ENCODE measurements at places on chromosomes 12 and 14.

DNA sequence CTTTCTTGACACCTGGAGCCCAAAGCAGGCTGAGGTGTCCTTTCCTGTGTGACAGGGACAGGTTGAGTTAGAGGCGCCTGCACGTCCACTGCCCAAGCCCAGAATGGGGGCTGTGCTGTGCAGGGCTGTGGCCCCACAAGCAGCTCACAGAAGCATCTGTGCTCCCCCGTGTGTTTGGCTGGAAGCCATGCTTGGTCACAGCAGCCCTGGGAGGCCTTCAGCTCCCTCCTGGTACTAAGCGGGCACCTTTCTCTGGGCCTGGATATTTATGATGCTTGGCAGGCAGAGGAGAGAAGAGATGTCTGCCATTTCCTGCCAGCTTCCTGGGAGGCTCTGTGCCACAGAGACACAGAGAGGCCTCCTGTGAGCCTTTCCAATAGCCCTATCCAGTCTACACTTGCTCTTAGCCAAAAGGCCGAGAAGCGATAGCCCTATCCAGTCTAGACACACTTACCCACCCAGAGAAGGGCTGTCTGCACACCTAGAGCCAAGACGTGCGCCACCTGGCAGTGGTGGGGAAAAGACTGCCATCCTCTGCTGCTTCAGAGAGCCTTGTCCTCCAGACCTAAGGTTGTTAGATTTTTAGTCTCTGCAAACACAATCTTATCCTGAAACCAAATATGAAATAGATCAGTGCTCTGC lies 117.4 kb downstream of the GCH1 start:
- no peak for DNase-seq

DNA sequence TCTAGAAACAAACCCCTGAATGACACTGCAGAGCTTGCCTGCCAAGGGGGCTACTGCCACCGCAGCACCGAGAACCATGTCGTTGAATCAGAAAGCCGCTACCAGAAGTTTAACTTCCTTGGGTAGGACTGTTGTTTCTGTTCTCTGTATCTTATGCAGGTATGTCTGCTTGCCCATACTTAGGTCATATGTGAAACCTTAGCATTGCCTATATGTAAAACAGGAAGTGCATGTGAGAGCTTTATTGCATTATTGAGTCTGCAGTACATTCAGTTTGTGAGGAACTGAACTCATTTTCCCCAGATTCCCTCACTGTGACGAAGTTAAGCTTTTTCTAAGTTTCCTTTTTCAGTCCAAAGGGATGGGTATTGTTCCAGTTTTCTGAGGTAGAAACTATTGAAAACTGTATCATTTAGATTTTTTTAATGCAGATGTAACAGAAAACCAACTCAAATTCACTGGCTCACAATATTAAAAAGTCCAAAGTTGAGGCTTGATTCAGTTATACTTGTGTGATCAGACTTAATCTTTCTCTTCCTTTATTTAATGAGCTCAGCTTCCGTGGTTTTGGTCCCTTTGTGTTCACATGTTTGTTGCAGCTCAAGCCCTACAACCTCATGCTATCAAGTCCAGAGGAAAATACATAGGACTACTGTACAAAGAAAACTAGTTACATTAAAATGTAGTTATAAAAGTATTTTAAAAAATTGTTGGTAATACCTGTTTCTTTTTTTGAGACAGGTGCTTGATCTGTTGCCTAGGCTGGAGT lies 6.9 kb downstream of the FBXO34 start:
- no peak for DNase-seq

- peak; percentile 29 for DNase-seq
These were observed 79.0 kb downstream of the TMX1 start for GRCh38 chr14:51318813-51319597.

- no peak for DNase-seq
These were observed 31.3 kb upstream of the DLK1 start for GRCh38 chr14:100695423-100695738.

- no peak for DNase-seq
These were observed 161.6 kb upstream of the ALG10B start for GRCh38 chr12:38155020-38155395.

GRCh38 chr14:72522847-72523246 lies 371.1 kb downstream of the DPF3 start:
- no peak for DNase-seq

DNA sequence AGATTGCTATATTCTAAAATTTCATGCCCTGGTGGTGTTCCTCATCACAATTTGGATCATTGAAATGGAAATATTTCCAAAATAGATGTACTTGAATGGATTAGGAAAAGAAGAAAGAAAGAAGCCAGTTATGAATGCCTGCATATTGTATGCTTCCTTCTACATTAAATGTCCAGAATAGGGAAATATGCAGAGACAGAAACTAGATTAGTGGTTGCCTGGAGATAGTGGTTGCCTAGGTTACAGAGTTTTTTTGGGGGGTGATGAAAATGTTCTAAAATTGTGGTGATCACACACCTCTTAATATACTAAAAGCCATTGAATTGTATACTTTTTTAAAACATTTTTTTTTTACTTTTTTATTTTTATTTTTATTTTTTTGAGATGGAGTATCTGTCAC lies 18.0 kb downstream of the TUBA1A start:
- no peak for DNase-seq

DNA sequence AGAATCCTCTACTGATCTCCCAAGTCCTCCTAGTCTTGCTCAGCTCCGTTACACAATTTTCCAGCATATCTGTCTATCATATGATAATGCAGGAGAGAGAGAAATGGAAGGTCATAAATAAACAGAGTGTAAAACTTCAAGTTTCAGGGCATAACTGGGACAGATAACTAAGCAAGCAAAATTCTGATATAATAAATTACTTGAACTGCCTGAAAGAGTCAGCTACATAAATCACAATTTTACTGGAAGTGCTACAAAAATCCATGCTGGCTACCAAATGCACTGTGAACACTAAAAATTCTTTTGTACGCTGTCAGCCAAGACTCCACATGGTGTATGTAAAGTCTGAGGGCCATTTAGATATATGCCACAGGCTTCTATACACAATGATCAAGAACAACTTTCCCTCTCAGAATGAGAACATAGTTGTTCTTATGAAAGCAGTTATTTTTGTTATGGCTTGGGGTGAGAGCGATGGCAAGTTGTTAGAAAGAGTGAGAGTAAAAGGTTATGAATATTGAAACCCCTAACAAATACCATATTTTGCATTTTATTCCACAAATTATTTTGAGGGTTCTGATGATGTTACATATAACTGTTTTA lies 41.1 kb downstream of the GRIP1 start:
- no peak for DNase-seq

DNA sequence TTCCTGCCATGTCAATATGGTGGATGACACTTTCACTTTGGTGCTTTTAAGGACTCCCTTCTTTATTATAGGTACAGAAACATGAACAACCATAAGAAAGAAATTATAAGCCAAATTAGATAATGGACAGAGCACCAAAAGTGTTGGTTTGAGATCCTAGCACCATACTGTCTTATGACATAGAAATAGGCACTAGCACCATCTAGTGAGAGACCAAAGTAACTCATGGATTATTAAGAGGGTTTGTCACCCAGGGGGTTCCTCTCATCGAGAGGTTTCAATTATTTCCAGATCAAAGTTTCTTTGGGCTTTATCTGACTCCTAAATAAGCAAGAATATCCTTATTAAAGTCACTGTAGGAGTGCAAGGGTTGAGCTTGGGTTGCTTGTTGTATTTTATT lies 153.0 kb upstream of the DIO2 start:
- DNase-seq = no peak

DNA sequence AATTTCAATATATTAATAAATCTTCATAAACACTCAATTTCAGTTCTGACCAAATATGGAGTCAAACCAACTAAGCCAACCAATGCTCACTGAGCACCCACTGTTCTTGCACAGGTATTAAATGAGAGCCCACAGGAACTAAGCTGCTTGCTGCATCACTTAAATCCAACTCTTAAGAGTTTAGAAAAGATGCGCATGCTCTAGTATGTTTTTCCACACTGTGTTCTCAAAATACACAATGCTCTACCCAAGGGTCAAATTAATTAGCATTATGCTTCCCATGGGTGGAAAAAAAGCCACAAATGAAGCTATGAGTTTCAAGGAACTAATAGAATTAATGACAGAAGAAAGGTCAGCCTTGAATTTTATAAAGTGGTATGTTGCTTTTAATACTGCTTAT lies 3.7 kb upstream of the GPHB5 start:
- no peak for DNase-seq

GRCh38 chr12:103503546-103504480 lies 8.0 kb upstream of the C12orf42 start:
- DNase-seq = no peak

DNA sequence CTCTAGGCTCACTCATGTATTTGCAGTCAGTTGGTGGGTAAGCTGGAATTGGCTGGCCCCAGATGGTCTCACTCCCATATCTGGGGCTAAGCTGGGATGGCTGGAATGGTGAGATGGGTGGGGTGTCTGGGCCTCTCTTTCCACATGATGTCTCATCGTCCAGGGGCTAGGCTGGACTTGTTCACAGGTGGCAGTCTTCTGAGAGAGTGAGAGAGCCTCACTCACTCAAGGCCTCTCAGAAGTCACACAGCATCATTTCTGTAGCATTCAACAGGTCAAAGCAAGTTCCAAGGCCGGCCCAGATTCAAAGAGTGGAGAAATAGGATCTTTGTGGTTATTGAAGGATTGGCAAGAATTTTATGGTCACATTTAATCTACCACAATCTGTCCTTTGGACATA lies 102.7 kb downstream of the UNC79 start:
- no peak for DNase-seq

GRCh38 chr14:105420101-105420973 lies 710 bp downstream of the MTA1 start:
- DNase-seq = no peak

DNA sequence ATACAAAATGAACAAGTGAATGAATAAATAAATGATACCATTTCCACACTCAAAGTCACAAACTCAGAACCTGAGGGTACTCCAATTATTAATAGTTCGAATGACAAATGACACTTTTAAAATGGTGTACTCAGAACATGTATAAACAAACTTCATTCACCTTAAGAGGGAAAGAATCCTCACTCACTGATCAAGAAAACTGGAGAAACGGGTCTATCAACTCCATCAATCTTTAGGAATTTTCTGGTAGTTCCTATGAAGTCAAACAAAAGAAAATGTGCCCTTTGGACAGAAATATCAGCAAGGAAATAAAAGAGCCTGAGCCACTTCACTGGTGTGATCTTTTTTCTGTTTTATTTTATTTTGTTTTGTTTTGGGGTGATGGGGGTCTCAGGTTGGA lies 5.2 kb upstream of the NRDE2 start:
- no peak for DNase-seq

All from NCI-H226 (cell line).